Neuronal stem cell (in vitro differentiated cells): ENCODE measurements at places on chromosomes 4 and X.

- no peak for DNase-seq
Measured at GRCh38 chr4:48954314-48954713, 31.8 kb upstream of the CWH43 start.

DNA sequence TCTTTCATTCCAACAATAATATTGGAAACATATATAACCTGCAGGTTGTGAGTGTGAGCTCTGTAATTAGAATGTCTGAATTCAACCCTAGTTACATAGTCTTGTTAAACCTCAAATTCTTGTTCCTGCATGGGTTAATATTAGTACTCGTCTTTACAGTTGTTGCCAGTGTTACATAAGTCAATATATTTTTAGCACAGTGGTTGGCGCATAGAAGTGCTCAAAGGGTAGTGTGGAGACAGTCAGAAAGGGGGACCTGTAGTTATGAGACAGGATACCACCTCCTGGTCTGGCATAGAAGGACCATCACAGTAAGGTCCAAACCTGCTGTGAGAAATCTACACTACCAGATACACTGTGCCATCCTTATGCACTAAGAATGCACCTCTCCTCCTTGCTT is 1045.9 kb upstream of the SLIT2 start:
- DNase-seq: no peak

- no peak for DNase-seq
Measured at GRCh38 chr4:45661893-45662292, 462.0 kb downstream of the GABRG1 start.

- no peak for DNase-seq
Measured at GRCh38 chr4:150337734-150338133, 244.2 kb upstream of the MAB21L2 start.

DNA sequence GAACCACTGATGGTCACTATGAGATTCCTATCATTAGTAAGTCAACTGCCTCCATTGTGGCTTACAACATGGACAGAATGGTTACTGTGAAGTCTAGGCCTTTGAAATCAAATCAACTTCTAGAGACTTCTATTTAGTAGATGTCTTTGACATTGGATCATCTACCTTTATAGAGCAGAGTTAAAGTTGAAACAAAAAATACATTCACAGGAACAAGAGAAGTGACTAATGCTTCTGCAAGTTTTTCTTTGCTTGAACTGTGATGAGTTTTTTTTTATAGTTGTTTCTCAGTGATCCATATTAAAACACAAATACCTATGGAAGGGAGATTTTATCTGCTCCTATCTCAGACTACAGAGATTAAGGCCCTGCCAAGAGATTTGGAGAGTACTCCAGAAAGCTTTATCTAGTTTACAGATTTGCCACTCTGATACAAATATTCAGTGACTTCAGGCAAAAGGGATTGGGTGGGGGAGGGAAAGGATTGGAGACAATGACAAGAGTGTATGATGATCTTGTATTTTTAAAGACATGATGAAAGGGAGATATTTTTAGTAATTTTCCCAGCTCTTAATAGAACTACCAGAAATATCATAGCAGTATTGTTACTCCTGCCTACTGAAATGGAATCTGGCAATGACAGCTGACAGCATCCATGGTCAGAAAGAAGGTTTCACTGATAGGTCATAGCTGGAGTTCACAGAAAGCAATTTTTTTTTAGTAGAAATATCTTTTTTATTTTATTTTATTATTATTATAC is 16.0 kb upstream of the EPGN start:
- DNase-seq: no peak

- DNase-seq: no peak
Measured at GRCh38 chr4:122118243-122118642, 33.9 kb upstream of the BLTP1 start.

DNA sequence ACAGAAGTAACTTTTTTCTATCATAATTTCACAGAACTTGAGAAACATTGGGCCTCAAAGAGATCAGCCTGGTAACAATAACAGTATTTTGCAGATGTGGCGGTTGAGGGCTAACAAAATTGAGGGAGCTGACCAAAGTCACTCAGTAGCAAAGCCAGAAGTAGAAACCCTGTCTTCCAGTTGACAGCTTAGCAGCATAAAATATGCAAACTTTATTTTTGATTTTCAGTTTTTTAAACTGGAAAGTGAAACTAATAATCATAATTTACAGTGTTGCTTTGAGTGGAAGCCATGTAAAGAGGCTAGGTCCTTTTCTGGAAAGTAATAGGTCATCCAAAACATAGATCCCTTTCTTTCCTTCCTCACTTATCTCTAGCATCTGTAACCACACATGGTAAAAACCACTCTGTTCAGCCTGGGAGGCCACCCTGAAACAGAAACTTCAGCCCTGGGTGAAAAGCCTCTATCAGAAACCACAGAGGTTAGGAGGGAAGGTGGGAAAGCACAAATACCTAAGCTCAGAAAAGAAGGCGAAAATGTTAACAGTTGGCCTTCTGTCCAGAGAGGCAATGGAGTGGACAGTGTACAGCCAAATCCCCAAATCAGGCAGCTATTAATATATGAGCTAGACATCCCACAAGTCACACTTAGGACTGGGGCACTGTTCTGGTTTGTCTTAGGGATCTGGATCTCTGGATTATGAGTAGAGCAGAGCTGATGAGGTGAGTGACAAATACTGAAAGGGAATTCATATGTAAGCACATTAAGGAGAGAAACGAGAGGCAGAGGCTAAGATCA is 61.1 kb upstream of the ARSJ start:
- DNase-seq: no peak

- DNase-seq: no peak
Measured at GRCh38 chrX:153777261-153778090, 3.4 kb upstream of the SRPK3 start.

GRCh38 chr4:82043081-82043808 is 330.5 kb downstream of the HNRNPD start:
- DNase-seq: no peak

DNA sequence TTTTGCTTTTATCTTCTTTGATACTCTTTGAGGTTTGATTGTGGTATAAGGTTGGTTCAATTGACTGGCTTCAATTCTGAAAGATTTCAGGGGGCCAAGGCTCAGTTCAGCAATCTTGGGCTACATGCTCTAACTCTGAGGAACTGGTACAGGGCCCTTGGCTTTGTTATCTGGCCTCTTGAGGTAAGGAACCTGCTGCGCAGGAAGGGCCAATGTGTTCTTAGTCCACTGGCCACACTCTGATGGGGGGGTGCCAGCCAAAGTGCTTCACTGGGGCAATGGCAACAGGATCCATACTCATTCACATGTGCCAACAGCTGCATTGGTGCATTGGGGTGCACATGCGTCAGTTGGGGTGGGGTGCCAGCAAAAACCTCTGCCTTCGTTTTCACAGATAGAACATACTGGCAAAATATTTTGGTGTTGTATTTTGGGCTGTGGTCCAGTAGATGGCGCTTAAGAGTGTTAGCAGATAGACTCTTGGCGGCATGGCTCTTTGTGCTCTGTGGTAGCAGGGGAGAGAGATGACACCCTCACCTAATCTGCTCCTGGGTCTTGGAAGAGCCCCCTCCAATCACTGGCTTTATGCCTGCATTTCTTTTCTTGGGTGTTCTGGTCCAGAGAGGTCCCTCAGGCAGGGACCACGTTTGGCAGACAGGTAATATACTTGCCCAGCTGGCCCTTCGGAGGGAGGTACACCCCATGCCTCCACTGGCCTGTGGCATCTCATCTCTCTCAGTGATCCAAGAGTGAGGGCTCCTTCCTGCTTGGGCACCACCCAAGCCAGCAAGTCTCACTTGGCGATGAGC is 42.9 kb downstream of the NDST3 start:
- DNase-seq: no peak

GRCh38 chrX:16240231-16240905 is 73.1 kb downstream of the MAGEB17 start:
- no peak for DNase-seq

DNA sequence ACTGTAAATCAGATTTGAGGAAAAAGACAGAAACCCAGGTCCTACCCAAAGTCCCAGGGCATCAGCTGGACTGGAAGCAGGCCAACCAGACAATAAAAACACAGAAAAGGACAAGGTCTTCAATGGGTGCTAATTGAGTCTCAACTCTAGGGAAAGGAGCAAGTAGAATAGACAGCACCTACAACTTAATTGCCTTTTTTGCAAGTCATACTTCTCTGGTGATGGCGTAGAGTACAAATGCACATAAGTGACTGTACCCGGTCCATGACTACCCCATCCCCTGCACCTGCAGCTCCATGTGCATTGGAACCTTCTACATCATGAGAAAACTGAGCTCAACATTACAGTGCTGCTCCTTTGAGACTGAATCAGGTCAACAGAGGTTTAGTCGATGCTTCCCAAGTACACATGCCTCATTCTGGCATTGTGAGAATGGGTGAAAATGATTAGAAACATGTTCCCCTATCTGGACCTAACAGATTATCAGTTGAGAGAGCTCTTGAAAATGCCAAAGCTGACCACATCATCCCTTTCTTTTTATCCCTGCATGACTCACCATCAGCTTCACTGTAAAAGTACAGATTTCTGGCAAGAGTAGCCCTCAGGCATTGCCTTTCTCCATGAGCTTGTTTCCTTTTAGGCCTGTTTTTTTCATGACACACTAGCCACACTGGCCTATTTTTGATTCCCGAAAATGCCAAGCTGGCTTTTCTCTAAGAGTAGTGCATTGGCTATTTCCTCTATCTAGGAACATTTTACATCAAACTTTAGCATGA is 298.3 kb downstream of the HS3ST1 start:
- no peak for DNase-seq

DNA sequence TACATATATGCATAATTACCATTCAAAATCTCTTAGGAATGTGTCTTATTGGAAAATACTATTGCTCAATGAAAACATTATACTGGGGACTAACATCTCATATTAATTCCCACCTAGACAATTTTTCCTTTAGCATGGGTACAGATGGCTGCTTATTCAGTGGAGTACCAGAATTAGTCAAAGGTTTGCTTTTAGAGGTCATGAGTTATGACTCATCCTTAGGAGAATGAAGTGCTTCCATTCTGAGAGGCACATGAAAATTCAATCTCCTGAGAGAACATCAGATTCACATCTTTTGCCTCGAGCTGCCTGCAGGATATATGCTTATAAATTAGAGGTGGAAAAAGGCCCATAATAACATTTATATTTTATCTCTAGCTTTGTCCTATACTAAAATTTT is 378.0 kb upstream of the DMD start:
- DNase-seq: no peak

- DNase-seq: no peak
Measured at GRCh38 chr4:156390599-156391324, 437.1 kb upstream of the CTSO start.

- DNase-seq: no peak
Measured at GRCh38 chr4:85701861-85702321, 226.9 kb downstream of the ARHGAP24 start.

GRCh38 chr4:98126141-98126540 is 17.1 kb downstream of the STPG2 start:
- no peak for DNase-seq

- DNase-seq: no peak
Measured at GRCh38 chrX:13876652-13877051, 59.8 kb upstream of the GPM6B start.

- DNase-seq: no peak
Measured at GRCh38 chr4:185322803-185323202, 72.9 kb downstream of the LRP2BP start.

- no peak for DNase-seq
Measured at GRCh38 chr4:119394826-119395225, 72.9 kb upstream of the FABP2 start.

GRCh38 chr4:186726426-186727168 is 2.9 kb upstream of the FAT1 start:
- peak; percentile 86 for DNase-seq

GRCh38 chrX:67587946-67588624 is 44.3 kb downstream of the AR start:
- DNase-seq: no peak

- DNase-seq: no peak
Measured at GRCh38 chr4:175776217-175776616, 35.8 kb downstream of the GPM6A start.

- no peak for DNase-seq
Measured at GRCh38 chrX:10146346-10146745, 10.4 kb upstream of the CLCN4 start.

GRCh38 chr4:131192318-131192717 is 1956.8 kb upstream of the PCDH10 start:
- DNase-seq: no peak

GRCh38 chr4:95105112-95105511 is 347.4 kb downstream of the BMPR1B start:
- DNase-seq: no peak

- DNase-seq: no peak
Measured at GRCh38 chrX:39499996-39500395, 597.8 kb downstream of the BCOR start.

GRCh38 chr4:2172627-2173231 is 69.2 kb downstream of the HAUS3 start:
- no peak for DNase-seq
